ENCODE measurements at places on chromosomes 7 and 10. TPM values are rescaled to one million over a fixed set of nuclear protein-coding genes. Genes with fewer than 3 reads are reported as not detected.

GRCh38 chr10:119478811-119479341 is 63.6 kb downstream of the RGS10 start:
- DNase-seq = no peak
- H3K4me3 ChIP-seq = no peak overlapping the region
- no peak overlapping the region for H3K27ac ChIP-seq
- H3K36me3 ChIP-seq = no peaks in the 10 kb centered on the region

DNA sequence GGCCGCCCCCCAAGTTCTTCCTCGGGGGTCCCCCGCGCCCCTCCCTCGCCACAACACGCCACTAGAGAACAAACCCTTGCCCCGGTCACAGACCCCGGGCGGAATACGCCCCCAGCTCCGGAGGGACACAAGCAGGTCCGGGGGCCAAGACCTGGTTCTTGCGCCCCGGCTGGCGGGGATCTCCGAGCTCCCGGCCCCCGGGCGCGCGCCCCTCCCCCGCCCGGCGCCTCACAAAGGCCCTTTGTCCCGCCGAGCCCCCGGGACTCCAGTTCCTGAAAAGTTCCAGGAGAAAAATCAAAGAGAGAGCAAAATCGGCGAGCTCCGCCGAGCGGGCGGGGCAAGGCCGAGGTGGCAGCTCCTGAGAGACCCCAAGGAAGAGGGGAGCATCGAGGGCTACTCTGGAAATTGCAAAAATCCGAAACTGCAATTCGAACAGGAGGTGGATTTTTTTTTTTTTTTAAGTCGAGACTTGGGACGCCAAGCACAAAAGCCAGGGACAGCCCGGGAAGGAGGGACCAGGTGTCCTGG is 4.0 kb downstream of the TNRC18 start:
- H3K36me3 ChIP-seq = peaks cover 5% of the 10 kb centered on the region
- peak overlapping the region; percentile 98 for H3K27ac ChIP-seq
- peak; percentile 52 for DNase-seq
- peaks cover 33% of the 10 kb centered on the region for H3K4me1 ChIP-seq
- H3K27me3 ChIP-seq = no peaks in the 10 kb centered on the region
- H3K4me3 ChIP-seq = peak overlapping the region; percentile 86

DNA sequence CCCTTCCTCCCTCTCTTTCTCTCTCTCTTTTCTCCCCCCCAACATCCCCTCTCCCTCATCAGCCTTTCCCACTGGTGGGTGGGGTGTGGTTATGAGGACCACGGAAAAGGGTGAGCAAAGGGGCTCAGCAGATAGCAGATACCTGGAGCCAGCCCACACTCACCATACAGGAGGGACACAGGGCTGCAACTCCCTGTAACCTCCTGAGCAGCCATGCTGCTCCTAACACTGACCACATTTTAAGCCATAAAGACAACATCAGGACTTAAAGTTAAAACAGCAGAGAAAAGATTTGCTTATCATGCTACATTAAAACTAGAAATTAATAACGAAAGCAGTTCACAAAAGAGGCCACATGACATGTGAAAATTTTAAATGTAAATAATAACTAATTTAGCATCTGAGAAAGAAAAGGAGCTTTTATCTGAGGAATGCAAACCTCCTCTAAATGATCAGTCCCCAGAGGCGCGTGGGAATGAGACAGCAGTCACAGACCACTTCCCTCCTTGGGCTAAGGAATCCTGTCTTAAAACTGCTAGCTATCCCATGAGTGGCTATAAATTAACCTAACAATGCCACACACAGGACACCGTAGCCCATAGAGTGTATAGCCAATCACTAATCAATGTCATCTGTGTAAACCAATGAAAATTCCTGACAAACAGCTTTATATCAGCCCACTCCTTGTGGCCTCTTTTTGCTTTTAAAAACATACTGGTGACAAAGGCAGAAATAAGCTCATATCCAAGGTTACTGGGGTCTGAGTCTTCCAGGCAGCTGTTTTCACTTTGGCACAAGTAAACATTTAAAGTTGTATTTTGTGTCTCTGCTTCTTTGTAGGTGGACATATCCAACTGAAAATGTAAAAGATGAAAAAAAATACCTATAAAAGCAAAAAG is 33.3 kb downstream of the PKD1L1 start:
- H3K4me1 ChIP-seq = peaks cover 5% of the 10 kb centered on the region
- no peak overlapping the region for H3K4me3 ChIP-seq
- no peaks in the 10 kb centered on the region for H3K27me3 ChIP-seq

DNA sequence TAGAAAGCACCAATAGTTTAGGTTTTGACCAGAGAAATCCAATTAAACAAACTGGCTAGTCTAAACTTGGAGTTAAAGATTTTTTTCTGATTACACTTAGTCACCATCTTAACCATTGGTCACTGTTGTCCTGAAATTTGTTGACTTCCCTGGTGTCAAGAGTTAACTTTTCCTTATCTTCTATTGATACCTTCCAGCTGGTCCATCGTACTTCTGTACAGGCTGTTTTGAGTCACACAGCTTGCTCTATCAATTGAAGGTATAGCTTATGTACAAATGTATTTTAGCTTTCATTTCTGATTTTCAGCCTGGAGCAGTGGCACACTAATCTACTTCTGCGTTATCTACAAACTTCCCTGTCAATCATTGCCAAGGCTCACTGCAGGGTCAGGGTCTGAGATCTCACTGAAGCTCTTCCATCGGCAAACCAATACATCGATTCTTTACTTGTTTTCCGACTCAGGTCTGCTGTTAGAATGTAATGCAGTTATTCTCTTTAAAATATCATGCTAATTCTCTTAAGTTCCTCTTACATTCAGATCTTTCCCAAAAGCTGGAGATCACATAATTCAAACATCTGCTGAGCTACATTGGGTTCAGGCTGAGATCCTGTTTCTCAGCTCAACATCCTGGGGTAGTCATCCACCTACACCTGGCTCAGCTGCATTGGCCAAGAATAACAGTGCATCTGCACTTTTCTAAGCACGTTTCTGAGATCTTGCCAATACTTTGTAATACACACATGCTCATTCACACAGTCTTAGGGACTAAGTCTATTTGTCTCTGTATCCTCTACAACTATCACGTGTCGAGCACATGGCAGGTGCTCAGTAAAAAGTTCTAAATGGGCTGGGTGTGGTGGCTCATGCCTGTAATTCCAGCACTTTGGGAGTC is 11.3 kb downstream of the MRPS33 start:
- H3K36me3 ChIP-seq = peaks cover 6% of the 10 kb centered on the region
- H3K27ac ChIP-seq = no peak overlapping the region

DNA sequence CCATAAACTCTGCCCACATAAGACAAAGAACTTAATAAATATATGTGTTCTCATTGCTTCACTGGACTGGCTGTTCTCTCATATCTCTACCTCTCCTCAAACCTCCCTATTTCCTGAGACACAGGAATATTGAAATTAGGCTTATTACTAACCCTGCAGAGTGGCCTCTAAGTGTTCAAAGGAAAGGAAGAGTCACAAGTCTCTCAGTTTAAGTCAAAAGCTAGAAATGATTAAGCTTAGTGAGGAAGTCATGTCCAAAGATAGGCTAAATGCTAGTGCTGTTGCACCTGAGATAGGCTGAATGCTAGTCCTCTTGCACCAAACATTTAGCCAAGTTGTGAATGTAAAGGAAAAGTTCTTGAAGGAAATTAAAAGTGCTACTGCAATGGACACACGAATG is 41.1 kb downstream of the GNAI1 start:
- H3K27me3 ChIP-seq = no peaks in the 10 kb centered on the region
- no peak for DNase-seq
- H3K27ac ChIP-seq = no peak overlapping the region
- H3K36me3 ChIP-seq = peaks cover 3% of the 10 kb centered on the region
- no peak overlapping the region for H3K4me3 ChIP-seq
- peaks cover 23% of the 10 kb centered on the region for H3K4me1 ChIP-seq

DNA sequence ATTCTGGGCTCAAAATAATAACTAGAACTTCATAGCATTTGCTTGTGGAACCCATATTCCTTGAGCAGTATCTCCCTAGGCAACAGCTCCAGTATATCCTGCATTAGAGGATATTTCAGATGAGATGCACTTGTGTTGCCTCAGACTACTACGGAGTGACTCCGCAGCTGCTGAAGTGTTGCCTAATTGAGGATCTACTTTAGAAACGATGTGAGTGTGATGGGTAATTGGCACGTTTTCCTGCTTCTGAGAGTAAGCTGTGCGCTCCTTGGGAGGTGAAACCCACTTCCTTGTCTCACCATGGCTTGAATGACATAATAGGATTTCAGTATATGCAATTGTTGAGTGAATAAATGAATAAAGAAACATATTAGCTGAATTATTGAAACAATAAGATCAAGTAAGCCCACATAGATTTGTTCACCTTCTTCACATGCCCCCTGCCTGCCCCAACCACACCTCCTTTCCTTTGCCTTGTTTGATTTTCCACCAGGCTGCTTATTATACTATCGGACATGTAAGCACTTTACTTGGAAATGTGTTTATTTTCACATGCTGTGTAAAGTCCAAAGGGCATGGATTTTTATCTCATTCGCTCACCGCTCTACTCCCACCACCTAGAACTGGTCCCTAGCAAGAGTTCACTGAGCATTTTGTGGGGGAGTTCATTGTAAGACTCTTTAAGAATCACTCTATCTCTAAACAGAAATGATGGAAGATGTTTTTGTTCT is 303.8 kb downstream of the KCNMA1 start:
- H3K36me3 ChIP-seq = no peaks in the 10 kb centered on the region
- H3K27me3 ChIP-seq = no peaks in the 10 kb centered on the region
- no peak overlapping the region for H3K4me3 ChIP-seq
- peaks cover 6% of the 10 kb centered on the region for H3K4me1 ChIP-seq

DNA sequence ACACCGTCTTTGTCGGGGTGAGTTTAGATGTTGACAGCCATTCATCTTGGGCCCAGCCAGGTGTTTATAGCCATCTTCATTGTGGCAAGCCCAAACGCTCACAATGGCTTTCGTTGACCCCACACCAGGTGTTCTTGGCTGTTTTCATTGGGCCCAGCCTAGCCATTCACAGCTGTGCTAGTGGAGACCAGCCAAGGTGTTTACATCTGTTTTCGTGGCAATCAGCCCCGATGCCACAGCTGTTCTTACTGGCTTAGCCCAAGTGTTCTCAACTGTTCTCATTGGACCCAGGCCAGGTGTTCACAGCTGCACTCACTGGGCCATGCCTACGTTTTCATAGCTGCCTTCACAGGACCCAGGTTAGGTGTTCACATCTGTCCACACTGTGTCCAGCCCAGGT is 7.7 kb downstream of the FRG2B start:
- H3K36me3 ChIP-seq = peaks cover 4% of the 10 kb centered on the region
- H3K4me3 ChIP-seq = no peak overlapping the region
- H3K27ac ChIP-seq = no peak overlapping the region
- H3K27me3 ChIP-seq = no peaks in the 10 kb centered on the region
- DNase-seq = no peak

GRCh38 chr7:17774248-17774647 is 166.0 kb downstream of the SNX13 start:
- H3K36me3 ChIP-seq = no peaks in the 10 kb centered on the region
- H3K27me3 ChIP-seq = no peaks in the 10 kb centered on the region
- no peak for DNase-seq
- H3K4me3 ChIP-seq = no peak overlapping the region
- H3K27ac ChIP-seq = no peak overlapping the region

DNA sequence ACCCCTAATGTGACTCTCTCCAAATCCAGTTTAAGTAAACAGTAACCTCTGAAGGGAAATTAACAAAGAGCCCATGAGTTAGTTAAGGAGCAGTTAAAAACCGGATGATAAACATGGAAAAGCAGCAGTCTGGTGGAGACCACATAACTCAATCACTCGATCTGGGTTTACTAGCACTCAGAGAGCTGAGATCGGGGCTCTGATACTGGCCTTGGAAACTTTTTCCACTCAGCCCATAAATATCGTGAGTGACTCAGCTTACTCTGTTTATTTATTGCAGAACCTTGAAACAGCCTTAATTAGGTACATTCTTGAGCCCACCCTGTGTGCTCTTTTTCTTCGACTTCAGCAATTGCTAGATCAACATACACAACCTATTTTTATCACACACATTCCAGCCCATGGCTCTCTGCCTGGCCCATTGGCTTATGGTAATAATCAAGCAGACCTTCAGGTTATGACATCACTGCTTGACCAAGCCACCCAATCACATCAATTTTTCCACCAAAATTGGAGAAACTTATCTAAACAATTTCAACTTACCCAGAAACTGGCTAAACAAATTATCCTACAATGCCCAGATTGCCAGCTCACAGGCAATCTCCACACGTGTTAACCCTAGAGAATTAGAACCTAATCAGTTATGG is 82.2 kb upstream of the GPR22 start:
- H3K36me3 ChIP-seq = no peaks in the 10 kb centered on the region
- H3K4me1 ChIP-seq = peaks cover 38% of the 10 kb centered on the region
- peak overlapping the region; percentile 90 for H3K27ac ChIP-seq
- no peak for DNase-seq

GRCh38 chr7:80213814-80214213 is 79.2 kb downstream of the GNAI1 start:
- H3K27me3 ChIP-seq = no peaks in the 10 kb centered on the region
- no peak for DNase-seq
- peaks cover 17% of the 10 kb centered on the region for H3K4me1 ChIP-seq

- peak overlapping the region; percentile 34 for H3K27ac ChIP-seq
- peaks cover 5% of the 10 kb centered on the region for H3K27me3 ChIP-seq
- H3K36me3 ChIP-seq = peaks cover 3% of the 10 kb centered on the region
- no peak overlapping the region for H3K4me3 ChIP-seq
- H3K4me1 ChIP-seq = peaks cover 13% of the 10 kb centered on the region
- DNase-seq = no peak
These were observed 45.5 kb upstream of the SLC29A4 start for GRCh38 chr7:5237286-5237685.

DNA sequence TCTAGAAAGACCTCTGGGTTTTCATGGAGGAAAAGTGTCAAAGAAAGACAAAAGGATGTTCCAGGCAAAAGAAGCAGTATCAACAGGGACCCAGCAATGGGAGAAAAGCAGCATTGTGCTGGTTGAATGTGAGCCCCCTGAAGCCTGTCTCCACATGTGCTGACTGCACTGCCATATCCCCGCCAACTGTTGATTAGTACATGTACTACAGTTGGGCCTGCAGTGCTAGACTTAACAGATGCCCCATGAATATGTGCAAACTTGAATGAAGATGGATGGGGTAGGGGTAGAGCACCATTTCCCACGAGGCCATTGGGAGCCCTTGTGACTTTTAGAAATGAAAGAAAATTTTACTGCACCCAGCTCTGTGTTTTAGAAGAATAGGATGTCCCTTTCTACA is 15.6 kb upstream of the WDR11 start:
- H3K27me3 ChIP-seq = peaks cover 35% of the 10 kb centered on the region
- H3K27ac ChIP-seq = no peak overlapping the region
- no peaks in the 10 kb centered on the region for H3K36me3 ChIP-seq

DNA sequence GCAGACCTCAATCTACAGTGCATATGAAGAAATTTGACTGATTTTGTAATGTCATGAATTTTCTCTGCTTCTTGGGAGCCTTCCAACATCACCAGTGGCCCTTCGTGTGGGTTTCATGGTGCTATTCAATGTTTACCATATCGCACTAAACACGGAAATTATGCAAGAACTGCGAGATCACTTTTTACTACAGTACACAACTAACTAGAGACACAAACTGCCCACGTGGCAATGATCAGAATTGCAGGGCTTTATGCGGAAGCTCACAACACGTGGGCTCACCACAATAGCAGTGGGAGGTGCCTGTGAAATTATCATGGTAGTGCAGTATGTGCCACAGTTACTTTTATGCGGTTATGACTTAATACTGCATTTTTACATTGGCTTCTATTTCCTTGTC is 449.7 kb upstream of the KLF6 start:
- H3K4me3 ChIP-seq = no peak overlapping the region
- H3K4me1 ChIP-seq = peaks cover 6% of the 10 kb centered on the region
- H3K36me3 ChIP-seq = peaks cover 11% of the 10 kb centered on the region
- H3K27me3 ChIP-seq = no peaks in the 10 kb centered on the region
- DNase-seq = no peak
- no peak overlapping the region for H3K27ac ChIP-seq

Gene UNC5B
- 91.5 TPM for total RNA-seq

Gene NEUROD6
- not detected for total RNA-seq

Gene SRGN
- total RNA-seq = not detected

Gene ARMC10
- 26.6 TPM for total RNA-seq

All from mesothelial cell of epicardium (in vitro differentiated cells).